ENCODE measurements at places on chromosomes 7 and 10.
A peak's percentile ranks its signal among the peaks of the same experiment; 100 is the strongest.

DNA sequence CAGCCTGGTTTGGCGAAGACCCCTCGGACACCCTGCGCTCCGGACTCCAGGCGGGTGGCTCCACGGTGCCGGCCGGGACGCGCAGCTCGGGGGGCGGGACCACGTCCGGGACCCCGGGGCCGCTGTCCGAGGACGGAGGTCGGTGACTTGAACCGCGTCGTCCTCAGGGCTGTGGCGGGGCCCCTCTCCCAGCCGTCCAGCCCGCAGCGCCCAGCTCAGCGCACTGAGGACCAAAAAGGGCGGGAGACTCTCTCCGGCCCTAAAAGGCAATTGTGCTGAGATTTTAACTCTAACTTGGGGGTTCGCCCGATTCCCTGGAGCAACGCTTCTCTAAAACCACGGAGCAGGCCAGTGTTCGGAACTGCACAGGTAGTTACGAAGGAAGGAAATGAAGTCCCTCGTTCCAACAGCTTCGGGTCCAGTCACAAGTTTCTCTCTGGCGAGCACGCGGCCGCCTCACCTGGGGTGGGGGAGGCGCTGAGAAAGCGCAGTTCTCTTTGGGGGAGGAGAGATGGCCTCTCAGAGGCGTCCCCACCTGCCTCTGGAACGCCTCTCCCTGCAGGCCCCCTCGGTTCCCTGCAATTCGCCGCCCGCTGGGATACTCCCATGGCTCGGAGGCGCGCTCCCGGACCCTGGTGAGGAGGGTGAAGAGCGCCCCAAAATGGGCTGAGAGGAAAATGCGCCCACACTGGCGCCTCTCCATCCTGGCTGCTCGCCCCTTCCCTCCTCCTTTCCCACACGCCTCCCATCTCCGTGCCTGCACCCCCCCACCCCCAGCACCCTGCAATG, 352.7 kb downstream of the DNAJB6 start:
- no peak for DNase-seq

GRCh38 chr10:104548090-104548489, 93.0 kb upstream of the SORCS3 start:
- no peak for DNase-seq

GRCh38 chr7:17298840-17299482, 509 bp downstream of the AHR start:
- DNase-seq = peak; percentile 31

GRCh38 chr10:132142396-132143161, 44.2 kb upstream of the DPYSL4 start:
- DNase-seq = no peak

DNA sequence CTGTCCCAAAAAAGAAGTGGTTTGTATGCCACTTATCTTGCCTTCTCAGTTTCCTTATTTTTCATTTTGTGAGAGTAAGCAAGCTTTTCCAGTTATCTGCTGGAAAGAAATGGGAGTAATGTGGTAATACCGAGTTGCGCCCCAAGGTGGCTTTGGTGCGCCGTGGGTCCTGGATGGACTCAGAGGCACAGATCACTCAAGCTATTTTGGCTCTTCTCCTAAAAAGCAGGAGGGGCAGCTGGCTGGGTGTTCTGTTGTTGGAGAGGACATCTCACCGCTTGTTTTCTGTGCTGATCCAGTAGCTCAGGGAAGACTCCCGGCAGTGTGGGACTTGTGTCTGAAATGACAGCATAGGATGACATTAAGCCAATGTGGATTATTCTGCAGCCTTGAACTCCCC, 16.4 kb downstream of the PRKRIP1 start:
- no peak for DNase-seq

- no peak for DNase-seq
Measured at GRCh38 chr7:129390314-129390713, 43.9 kb upstream of the STRIP2 start.

DNA sequence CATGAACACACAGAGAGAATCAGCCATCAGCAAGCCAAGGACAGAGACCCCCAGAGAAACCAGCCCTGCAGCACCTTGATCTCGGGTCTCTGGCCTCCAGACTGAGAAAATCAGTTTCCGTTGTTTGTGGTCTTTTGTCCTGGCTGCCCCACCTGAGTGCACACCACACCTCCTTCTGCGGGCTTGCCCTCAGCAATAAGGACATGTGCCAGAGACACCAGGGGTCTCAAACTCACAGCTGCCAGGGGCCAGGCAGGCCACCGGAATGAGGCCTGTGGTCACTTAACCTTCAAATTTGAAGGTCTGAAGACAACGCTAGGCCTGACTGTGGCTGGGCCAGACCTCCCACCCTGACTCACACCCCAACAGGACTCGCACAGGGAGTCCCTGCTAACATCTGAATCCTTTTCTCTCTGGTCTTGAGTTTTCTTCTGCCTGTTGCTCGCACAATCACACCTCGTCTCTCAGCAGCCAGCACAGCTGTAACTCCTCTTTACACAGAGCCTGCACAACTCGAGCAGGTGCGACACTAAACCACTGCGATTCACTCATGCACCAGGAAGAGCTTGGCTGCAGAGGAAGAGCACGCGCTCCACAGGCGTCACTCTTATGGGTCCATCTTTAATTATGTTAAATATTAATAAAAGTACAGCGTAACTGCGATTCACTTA, 86.2 kb downstream of the CHST15 start:
- DNase-seq = no peak

DNA sequence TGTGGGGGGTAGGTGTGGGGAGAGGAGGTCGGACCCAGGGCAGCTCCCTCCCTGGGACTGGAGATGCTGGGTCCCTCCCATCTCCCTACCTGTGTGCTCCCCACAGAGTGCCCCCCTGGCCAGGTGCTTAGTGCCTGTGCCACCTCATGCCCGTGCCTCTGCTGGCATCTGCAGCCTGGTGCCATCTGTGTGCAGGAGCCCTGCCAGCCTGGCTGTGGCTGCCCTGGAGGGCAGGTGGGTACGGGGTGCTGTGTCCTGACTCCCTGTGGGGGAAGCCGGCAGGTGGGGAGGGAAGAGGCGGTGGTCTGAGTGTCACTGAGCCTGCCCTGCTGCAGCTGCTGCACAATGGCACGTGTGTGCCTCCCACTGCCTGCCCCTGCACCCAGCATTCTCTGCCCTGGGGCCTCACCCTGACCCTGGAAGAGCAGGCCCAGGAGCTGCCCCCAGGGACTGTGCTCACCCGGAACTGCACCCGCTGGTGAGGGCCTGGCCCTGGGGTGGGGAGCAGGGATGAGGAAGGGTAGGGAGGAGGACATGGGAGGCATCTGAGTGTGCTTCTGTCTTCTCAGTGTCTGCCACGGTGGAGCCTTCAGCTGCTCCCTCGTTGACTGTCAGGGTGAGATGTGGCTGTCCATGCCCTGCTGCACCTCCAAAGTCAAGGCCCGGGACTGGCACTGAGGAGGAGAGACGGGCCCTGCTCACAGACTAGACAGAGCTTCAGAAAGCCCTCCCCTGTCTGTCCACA, 11.7 kb upstream of the ZNF862 start:
- DNase-seq = no peak

DNA sequence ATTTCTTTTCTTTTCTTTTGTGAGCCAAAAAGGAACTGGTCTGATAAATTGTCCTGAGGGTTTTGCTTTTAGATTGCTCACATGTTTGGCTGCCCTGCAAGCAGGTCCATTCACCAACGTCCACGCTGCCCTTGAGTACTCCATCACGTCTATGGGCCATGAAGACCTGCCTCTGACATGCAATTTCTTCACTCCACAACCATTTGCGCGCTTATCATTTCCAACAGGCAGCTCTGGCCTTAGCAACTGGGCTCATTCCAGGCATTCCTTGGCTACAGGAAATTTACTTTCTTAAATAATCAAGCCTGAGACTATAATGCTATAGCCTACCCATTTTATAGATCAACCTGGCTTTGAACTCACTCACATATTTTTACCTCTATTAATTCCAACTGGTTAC, 408.3 kb upstream of the C7orf33 start:
- DNase-seq = no peak

GRCh38 chr7:18916826-18917225, 200.6 kb downstream of the TWIST1 start:
- no peak for DNase-seq

- DNase-seq = no peak
Measured at GRCh38 chr7:151137076-151137675, 30.3 kb downstream of the GBX1 start.

DNA sequence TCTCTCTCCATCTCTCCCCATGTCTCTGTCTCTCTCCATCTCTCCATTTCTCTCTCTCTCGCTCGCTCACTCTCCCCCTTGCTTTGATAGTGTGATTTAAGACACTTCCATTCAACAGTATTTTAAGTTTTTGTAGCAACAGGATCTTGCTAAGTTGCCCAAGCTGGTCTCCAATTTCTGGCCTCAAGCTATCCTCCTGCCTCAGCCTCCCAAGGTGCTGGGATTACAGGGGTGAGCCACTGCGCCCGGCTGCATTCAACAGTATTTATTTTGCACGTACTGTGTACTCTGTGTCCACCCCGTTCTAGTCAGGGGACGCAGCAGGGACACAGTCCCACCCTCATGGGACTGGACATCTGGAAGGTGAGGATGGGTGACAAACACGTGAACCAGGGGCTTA, 14.4 kb upstream of the PDGFA start:
- no peak for DNase-seq

GRCh38 chr10:129093641-129094040, 373.4 kb upstream of the MGMT start:
- no peak for DNase-seq

GRCh38 chr10:118638680-118639079, 43.2 kb upstream of the PRLHR start:
- DNase-seq = no peak

GRCh38 chr10:62538606-62539005, 164.4 kb downstream of the ZNF365 start:
- no peak for DNase-seq

- DNase-seq = no peak
Measured at GRCh38 chr10:17379151-17379690, 75.2 kb downstream of the ST8SIA6 start.

- DNase-seq = no peak
Measured at GRCh38 chr7:103810112-103810744, 179.2 kb downstream of the RELN start.

- no peak for DNase-seq
Measured at GRCh38 chr7:25103773-25104172, 21.3 kb downstream of the CYCS start.

GRCh38 chr10:47351899-47352815, 4.0 kb downstream of the RBP3 start:
- DNase-seq = no peak

- DNase-seq = no peak
Measured at GRCh38 chr10:127090138-127090537, 106.3 kb downstream of the INSYN2A start.

DNA sequence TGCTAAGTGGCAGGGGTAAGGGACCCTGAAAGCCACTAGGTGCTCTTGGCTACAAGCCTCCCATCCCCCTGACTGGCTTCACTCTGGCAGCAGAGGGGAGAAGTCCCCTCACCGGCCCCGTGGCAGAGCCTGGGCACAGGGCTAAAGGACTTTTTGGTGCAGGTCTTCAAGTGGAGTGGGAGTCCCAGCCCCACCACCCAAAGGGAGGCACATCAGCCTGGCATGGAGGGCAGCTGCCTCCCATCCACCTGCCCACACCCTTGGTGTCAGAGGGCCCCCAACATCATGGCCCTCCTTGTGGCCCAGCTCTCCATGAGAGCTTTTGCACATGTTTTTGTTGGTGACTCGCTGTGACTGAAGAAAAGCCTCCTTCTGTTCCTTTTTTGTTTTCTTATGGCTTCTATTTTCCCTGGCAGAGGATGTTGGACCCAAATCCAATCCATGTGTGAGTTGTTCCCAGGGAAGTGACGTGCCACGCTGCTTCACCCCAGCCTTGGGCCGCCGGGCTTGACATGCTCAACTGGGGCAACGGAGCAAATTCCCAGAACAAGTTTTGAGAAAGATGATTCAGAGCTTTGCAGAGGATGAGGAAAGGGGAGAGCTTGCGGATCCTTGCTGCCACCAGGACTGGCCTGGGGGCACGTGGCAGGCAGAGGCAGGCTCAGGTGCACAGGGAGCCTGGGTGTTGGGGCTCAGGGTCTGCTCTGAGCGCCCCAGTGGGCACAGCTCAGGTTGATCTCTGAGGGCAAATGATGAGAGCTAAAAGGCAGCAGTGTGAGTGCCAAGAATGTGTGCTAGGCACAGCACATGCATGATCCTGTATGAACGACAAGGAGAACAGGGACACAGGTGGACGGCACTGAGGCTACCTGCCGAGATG, 1.9 kb upstream of the AEBP1 start:
- DNase-seq = no peak

- DNase-seq = no peak
Measured at GRCh38 chr10:17001297-17001744, 128.3 kb downstream of the CUBN start.

GRCh38 chr7:5557920-5558401, 134.3 kb upstream of the TNRC18 start:
- no peak for DNase-seq

DNA sequence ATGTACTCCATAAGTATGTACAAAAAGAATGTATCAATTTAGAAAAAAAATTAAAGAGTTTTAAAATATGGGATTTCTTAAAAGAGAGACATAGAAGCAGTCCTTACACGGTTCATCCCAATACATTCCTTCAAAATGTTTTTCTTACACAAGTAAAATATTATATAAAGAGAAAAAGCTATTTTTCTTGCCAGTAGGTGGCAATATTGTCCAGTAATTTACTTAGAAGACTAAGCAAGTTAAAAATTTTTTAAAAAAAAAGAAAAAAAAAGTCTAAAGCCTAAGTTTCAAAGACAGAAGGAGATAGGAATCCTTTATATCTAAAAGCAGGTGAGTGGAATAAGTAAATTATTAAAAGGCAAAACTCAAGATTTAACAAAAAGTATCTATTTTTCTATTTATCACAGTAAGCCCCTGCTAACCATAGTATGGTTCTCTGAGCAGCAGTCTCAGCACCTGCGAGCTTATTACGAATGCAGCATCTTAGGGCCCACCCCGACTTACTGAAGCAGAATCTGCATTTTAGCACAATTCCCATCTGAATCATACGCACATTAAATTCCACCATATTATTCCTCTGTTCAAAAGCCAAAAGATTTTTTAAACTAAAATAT, 240.6 kb downstream of the DGKI start:
- DNase-seq = no peak

- DNase-seq = no peak
Measured at GRCh38 chr7:2273866-2274265, 31.8 kb downstream of the NUDT1 start.

GRCh38 chr7:30139836-30140384, 5.1 kb downstream of the MTURN start:
- no peak for DNase-seq

All from stimulated activated CD8-positive, alpha-beta memory T cell treated with anti-CD3 and anti-CD28 coated beads, Interleukin-4, amount 100 ng/mL, for 1 hour (primary cell).